ENCODE measurements at places on chromosomes 1 and 21. TPM values are rescaled to one million over a fixed set of nuclear protein-coding genes. Genes with fewer than 3 reads are reported as not detected.

SAMD11 gene
- total RNA-seq: 38.0 TPM

DNA sequence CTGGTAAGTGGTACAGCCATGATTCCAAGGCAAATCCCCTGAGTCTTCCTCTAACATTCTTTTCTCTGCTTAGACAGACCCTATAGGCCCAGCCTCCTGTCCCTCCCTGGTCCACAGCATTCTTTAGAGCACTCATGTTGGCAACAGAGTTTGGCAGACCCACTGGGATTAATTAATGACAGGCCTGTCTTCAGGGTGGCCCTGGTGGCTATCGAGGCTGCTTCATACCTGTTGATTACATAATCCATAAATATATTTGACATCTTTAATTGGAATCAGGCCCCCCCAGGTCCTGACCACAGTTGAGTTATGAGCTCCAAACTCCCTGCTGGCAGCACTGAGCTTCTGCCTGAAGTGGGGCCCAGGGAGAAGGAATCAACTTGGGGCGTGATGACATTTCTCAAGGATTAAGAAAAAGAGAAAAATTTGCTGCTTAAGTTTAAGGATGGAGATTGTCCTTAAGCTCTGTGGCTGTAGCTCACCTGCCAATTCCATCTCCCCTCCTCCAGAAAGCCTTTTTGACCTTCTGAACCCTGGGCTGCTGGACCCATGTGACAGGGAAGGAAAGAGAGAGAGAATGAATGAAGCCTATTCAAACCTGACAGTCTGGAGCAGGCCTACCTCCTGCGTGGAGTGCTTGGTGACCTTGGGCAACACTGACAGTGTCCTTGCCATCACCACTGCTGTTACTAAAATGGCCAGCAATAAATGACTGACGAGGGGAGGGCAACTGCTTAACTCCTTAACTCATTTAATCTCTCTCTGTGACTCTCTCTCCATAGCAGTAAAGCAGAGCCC lies 156.6 kb downstream of the TRABD2B start:
- no peak for DNase-seq

DNA sequence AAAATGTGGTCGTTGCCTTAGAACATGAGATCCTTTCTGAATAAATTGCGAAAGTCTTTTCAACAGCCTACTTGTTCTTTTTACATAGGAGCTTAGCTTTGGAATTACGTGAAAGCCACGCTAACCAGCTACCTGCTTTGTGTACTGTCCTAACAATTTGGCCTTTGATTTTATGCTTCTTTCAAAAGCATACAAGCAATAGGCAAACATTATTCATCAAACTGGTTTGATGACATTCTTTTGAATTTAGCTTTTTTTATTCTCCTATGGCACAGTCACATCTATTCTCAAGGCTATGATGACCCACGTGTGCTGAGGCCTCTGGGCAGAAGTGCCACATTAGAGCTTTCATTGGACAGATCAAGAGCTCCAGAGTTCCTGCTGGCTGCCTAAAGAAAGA lies 178.0 kb upstream of the DPT start:
- DNase-seq: no peak

- DNase-seq: no peak
Measured at GRCh38 chr1:112332176-112333150, 63.6 kb upstream of the CTTNBP2NL start.

STRIP1 gene
- total RNA-seq: 27.2 TPM

DNA sequence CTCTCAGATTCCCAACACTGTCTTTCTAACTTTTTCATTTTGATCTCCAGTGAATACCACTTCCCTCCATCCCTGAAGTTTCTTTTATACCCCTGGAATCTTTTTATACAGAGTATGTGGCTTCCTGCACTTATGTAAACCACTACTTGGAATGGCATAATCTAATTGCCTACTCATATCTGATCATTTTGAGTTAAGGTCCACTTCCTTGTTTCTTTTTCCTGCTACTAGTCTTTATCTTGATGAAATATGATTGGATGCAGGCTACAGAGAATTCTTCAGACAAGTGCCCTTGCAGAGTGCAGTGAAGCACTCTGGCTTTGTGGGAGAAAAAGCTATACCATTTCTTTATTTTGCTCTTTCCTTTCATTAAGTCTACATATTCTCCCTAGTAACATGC lies 325.3 kb upstream of the ADAMTS5 start:
- DNase-seq: no peak

Data from posterior vena cava (tissue), 2 donors.